Sigmoid colon (tissue), 7 donors: ENCODE measurements at places on chromosomes 3 and 15.

- no peak overlapping the region for H3K4me3 ChIP-seq
- H3K27me3 ChIP-seq: no peaks in the 10 kb centered on the region
- no peaks in the 10 kb centered on the region for H3K4me1 ChIP-seq
- no peaks in the 10 kb centered on the region for H3K36me3 ChIP-seq
- no peak overlapping the region for H3K27ac ChIP-seq
- DNase-seq: no peak
Observed at GRCh38 chr15:69812861-69813261, 284.9 kb downstream of the TLE3 start.

- DNase-seq: no peak
- H3K4me3 ChIP-seq: no peak overlapping the region
- no peaks in the 10 kb centered on the region for H3K36me3 ChIP-seq
- H3K27ac ChIP-seq: no peak overlapping the region
- H3K27me3 ChIP-seq: no peaks in the 10 kb centered on the region
Observed at GRCh38 chr3:152076148-152076547, 192.6 kb upstream of the MBNL1 start.

- H3K36me3 ChIP-seq: peaks cover 25% of the 10 kb centered on the region
- no peaks in the 10 kb centered on the region for H3K27me3 ChIP-seq
Observed at GRCh38 chr3:66390013-66390412, 110.8 kb downstream of the LRIG1 start.

DNA sequence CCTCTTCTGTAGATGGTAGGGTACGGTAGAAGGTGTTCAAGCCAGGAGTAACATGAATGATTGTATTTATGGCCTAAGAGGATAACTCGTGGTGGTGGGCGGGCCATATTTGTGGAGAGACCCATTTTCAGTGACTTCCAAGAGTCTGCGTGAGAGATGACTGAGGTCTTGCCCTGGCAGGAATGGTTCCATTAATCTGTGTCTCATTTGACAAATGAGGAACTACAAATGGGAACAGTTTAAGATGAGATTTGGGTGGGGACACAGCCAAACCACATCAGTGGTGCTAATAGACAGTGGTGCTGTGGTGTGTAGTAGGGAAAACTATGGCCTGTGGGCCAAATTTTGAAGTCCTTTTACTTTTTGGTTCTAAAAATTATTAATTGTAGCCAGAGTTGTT, 47.1 kb downstream of the FLNB start:
- no peaks in the 10 kb centered on the region for H3K27me3 ChIP-seq
- H3K4me1 ChIP-seq: peaks cover 2% of the 10 kb centered on the region
- no peak for DNase-seq
- no peaks in the 10 kb centered on the region for H3K36me3 ChIP-seq
- H3K27ac ChIP-seq: no peak overlapping the region
- no peak overlapping the region for H3K4me3 ChIP-seq

GRCh38 chr3:73084170-73084569, 22.7 kb downstream of the EBLN2 start:
- no peaks in the 10 kb centered on the region for H3K4me1 ChIP-seq
- DNase-seq: no peak
- H3K4me3 ChIP-seq: no peak overlapping the region
- H3K27me3 ChIP-seq: no peaks in the 10 kb centered on the region
- H3K36me3 ChIP-seq: no peaks in the 10 kb centered on the region
- H3K27ac ChIP-seq: no peak overlapping the region

DNA sequence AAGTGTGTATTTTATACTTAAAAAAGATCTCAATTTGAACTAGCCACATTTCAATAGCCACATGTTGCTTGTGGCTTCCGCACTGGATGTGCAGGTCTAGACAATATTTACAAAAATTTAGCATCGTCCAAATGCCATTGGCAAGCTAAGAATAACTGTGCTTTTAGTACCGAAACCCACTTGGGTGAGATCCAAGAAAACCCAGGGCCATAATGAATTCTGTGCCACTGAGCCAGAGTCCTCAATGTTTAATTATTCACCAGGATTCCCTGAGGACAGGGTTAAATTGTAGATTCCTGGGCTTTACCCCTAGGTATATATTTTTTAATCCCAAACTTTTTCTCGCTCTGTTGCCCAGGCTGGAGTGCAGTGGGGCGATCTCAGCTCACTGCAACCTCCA, 22.9 kb upstream of the PTPRG start:
- H3K27me3 ChIP-seq: no peaks in the 10 kb centered on the region
- no peak overlapping the region for H3K27ac ChIP-seq
- DNase-seq: no peak
- H3K4me3 ChIP-seq: no peak overlapping the region

GRCh38 chr3:183774631-183775030, 50.7 kb downstream of the MAP6D1 start:
- no peaks in the 10 kb centered on the region for H3K4me1 ChIP-seq
- H3K27me3 ChIP-seq: no peaks in the 10 kb centered on the region
- peaks cover 83% of the 10 kb centered on the region for H3K36me3 ChIP-seq
- H3K4me3 ChIP-seq: no peak overlapping the region
- no peak overlapping the region for H3K27ac ChIP-seq
- no peak for DNase-seq

GRCh38 chr3:46947981-46948791, 28.4 kb downstream of the CCDC12 start:
- H3K27ac ChIP-seq: no peak overlapping the region
- H3K4me3 ChIP-seq: no peak overlapping the region
- peaks cover 59% of the 10 kb centered on the region for H3K4me1 ChIP-seq
- H3K36me3 ChIP-seq: no peaks in the 10 kb centered on the region
- DNase-seq: no peak

DNA sequence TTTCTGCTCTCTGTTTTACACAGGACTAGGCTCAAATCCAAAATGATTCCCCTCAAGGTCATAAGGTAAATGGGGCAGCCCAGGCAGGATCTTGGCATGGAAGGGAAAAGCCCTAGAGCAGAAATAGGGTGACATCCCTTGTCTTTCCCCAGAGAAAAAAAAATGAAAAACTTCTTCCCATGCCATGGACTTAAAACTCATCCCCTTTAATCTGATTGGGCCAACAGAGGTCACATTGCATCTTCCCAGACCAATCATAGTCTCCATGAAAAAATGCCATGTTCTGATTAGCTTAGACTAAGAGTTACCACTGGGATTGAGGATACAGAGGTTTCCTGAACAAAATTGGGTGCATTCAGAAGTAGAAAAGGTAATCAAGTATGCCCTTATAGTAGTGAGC, 241.3 kb upstream of the LRTM1 start:
- no peaks in the 10 kb centered on the region for H3K36me3 ChIP-seq
- H3K27me3 ChIP-seq: no peaks in the 10 kb centered on the region
- H3K4me3 ChIP-seq: no peak overlapping the region
- DNase-seq: no peak
- H3K4me1 ChIP-seq: peaks cover 47% of the 10 kb centered on the region

- H3K27me3 ChIP-seq: peaks cover 6% of the 10 kb centered on the region
- H3K4me3 ChIP-seq: no peak overlapping the region
- no peak overlapping the region for H3K27ac ChIP-seq
- DNase-seq: no peak
Observed at GRCh38 chr15:73755946-73756345, 2.8 kb upstream of the INSYN1 start.

DNA sequence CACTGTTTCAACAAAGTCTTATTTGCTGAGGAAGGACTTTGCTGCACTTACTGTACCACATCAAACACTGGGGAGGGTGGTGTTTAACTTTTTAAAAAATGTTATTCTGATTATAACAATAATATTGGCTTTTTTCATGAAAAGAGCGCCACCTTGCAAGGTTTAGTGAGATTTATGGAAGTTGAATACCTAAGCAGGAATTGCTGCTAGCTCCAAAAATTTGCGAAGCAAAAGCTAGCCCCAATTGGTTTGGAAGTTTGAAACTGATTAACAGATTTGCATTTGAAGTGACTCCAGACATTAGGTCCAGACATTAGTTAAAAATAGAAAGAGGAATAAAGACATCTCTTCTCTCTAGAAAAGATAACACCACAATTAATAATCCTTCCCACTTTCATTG, 6.7 kb downstream of the ZIC1 start:
- no peak for DNase-seq
- no peak overlapping the region for H3K27ac ChIP-seq
- no peak overlapping the region for H3K4me3 ChIP-seq
- peaks cover 33% of the 10 kb centered on the region for H3K4me1 ChIP-seq
- no peaks in the 10 kb centered on the region for H3K36me3 ChIP-seq

- no peak overlapping the region for H3K27ac ChIP-seq
- no peaks in the 10 kb centered on the region for H3K36me3 ChIP-seq
- H3K4me1 ChIP-seq: no peaks in the 10 kb centered on the region
Observed at GRCh38 chr3:152071924-152072323, 196.8 kb upstream of the MBNL1 start.

- no peak overlapping the region for H3K27ac ChIP-seq
- H3K4me3 ChIP-seq: no peak overlapping the region
- H3K36me3 ChIP-seq: no peaks in the 10 kb centered on the region
- H3K27me3 ChIP-seq: no peaks in the 10 kb centered on the region
- DNase-seq: no peak
- no peaks in the 10 kb centered on the region for H3K4me1 ChIP-seq
Observed at GRCh38 chr15:80667936-80668335, 27.2 kb upstream of the ABHD17C start.

DNA sequence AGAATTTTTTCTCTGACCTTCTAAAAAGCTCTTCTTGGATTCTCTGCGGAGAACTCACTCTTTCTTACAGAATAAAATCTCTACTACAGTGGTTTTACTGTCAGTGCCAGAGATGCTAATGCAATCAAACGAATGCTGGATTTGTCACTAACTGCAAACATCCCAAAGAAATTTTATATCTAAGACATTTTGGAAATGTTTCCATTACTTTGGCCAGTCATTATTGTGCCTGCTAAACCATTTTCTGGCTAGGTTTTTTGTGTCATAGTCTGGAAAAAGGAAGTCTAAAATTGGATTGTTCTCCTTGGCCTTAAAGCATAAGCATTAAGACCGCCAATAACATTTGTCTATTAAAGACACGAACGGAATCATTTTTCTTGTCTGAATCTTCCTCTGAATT, 54.0 kb downstream of the PLOD2 start:
- peaks cover 10% of the 10 kb centered on the region for H3K36me3 ChIP-seq
- H3K4me1 ChIP-seq: no peaks in the 10 kb centered on the region
- no peaks in the 10 kb centered on the region for H3K27me3 ChIP-seq
- H3K4me3 ChIP-seq: no peak overlapping the region
- H3K27ac ChIP-seq: no peak overlapping the region

- no peaks in the 10 kb centered on the region for H3K27me3 ChIP-seq
- H3K36me3 ChIP-seq: no peaks in the 10 kb centered on the region
Observed at GRCh38 chr3:27616031-27616430, 106.1 kb downstream of the EOMES start.

DNA sequence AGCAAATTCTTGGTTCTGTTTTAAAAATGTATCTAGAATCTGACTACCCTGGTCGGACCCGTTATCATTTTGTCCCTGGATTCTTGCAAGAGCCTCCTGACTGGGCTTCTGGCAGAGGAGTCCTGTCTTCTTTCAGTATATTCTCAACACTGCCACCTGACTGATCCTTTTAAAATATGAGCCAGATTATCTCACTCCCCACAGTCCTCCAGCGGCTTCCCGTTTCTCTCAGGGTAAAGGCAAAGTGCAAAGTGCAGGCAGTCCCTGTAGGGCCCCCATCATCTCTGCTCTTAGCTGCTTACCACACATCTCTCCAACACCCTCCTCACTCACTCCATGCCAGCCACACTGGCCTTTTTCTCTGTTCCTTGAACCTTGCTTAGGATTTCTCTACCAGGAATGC, 28.4 kb downstream of the CRTC3 start:
- H3K4me3 ChIP-seq: no peak overlapping the region
- H3K27me3 ChIP-seq: no peaks in the 10 kb centered on the region
- peak; percentile 77 for DNase-seq
- H3K4me1 ChIP-seq: no peaks in the 10 kb centered on the region

DNA sequence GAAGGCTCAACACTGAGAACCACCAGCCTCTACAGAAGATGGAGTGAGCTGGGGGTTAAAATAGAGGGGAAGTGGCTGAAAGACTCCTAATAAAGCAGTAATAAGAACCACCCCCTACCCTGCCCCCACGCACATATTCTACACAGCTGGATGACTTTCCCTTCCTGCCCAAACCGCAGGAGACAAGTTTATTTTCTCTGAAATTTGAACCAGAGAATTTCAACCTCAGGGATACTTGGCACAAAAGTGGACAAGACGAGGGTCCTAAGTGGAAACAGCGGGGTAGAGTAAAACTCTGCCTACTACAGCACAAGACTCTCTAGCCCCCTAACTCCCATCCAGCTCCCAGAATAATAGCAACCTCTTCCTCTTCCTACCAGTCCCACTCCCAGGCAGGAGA, 28.4 kb downstream of the USF3 start:
- H3K4me1 ChIP-seq: no peaks in the 10 kb centered on the region
- H3K27ac ChIP-seq: no peak overlapping the region
- no peaks in the 10 kb centered on the region for H3K27me3 ChIP-seq
- H3K4me3 ChIP-seq: no peak overlapping the region

DNA sequence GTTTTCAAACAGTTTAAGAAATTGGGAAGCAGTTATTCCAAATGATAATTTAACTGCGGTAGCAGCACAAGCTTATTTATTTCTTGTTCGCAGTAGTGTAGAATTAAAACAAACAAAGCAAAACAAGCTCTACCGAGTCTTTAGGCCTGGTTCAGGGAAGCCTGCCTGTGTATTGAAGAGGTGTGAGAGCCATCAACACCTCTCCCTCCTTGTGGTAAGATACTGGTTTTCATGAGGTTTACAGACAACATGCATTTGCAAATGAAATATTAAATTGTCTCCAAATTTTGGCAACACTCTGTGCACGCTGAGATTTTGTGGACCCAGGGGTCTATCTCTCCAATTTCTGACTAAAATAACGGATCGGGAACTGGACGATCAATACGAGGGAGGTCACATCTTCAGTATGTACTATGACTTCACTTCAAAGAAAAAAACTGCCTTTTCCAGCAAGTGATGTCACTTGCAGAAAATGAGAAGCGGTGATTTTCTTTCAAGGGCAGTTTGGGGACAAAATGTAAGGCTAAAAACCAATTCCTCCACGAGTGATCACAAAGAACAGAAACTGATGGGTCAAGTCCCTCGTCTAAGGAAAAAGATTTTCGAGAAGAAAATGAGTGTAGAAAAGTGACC, 721 bp downstream of the ATR start:
- peak overlapping the region; percentile 56 for H3K4me3 ChIP-seq
- H3K27me3 ChIP-seq: no peaks in the 10 kb centered on the region
